ENCODE measurements at places on chromosomes 4 and X.

GRCh38 chr4:139633661-139634060, 32.0 kb upstream of the MGST2 start:
- DNase-seq = no peak

DNA sequence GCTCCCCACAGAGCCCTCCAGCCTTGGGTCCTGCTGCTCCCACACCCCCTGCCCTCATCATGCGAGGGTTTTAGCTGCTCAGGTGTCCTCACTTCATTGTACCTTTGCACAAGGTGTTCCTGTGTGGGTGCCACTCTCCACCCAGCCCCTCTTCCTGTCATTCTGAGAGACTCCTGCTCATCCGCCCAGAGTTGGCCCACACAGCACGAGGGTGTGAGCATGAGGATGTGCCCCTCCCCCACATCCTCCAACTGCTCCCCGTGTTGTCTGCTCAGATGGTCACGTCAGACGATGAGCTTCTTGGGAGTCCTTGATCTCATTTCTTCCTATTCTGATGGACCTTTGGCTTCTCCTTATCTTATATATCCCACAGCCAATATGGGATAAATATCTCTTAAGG, 53.2 kb downstream of the HTT-AS start:
- DNase-seq = no peak

- no peak for DNase-seq
Measured at GRCh38 chr4:73902038-73902637, 32.9 kb downstream of the CXCL1 start.

GRCh38 chr4:136495076-136495475, 1037.2 kb downstream of the PCDH18 start:
- no peak for DNase-seq

DNA sequence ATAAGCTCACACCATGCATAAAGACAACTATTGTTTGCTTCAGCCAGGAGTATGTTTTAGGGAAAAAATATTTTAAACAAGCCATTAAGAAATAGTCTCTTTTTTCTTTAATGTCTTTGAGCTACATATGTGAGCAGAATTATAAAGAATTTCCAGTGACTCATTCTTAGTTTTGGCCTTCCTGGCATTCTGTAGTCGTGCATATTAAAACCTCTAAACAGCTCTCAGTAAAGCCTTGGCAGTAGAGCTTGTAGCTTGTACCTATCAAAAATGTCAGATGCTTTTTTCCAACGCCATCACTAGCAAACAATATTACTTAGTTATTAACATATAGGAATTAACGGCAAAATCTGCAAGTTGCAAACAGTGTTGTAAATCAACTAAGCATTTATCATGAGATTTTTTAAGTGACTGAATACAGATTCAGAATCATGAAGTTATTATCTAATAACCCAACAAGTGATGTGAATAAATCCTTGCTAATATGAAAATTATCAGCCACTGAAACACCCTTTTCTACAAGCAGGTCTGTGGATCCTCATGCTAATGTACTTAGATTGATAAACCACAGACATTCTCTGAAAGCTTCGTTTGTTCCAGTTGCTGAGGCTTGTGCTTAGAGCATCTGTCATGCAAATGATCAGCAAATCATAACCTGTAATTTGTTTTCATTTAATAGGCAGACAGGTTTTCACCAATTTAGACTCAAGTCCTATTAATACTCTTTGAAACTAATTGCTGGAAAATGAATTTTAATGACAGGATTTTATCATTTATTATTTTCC, 412.0 kb upstream of the ATOH1 start:
- DNase-seq = no peak

- no peak for DNase-seq
Measured at GRCh38 chr4:31548823-31549222, 828.7 kb downstream of the PCDH7 start.

DNA sequence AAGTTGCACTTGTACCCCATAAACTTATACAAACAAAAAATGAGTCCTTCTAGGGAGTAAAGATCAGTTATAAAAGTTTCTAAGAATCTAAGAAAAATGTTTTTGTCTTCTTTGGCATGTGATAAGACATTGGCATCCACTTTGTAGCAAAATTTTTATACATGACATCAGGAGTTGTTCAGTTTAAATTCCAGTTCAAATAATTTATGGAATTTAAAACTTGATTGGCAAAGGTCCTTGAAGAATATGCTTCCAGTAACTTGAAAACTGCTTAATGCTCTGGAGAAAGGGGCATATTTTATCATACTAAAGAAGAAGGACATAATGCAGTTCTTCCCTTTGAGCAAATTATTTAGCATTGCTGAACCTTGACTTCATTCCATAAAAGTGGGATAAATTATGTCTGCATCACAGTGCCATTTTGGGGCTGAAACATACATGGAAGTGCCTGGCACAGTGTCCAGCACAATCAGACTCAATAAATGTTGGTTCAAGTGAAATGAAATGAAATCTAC, 163.3 kb upstream of the IL15 start:
- DNase-seq = no peak

DNA sequence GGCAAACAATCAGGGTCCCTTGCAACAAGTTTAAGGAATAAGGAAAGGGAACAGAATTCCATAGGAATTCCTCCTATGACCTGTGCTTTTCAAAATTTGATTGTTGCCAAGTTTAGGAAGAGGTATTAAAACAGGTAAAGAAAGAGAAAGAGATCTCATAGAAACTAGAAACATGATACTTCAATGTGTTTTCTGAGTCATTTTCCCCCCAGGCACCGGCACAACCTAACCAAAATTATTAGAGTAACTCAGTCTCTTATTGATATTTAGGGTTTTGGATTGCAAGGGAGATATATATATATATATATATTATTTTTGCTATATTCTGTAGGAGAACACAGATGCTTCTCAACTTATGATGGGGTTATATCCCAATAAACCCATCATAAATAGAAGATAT, 278.0 kb upstream of the DKK2 start:
- no peak for DNase-seq

DNA sequence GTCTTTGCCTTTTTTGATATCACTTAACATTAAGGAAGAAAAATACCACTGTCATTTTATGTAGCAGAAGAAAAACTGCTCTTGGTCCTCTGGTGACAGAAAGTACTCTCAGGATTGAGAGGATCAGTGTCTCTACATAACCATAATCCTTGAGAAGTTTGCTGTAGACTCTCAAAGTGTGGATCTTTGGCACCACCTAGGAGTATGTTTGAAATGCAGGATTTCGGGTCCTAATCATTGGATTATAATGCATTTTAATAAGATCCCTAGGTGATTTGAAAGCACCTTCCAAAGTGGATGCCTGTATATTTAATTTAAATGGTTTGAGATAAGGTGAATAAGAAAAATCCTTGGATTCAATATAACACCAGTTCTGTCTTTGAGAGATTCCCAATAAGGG, 23.2 kb downstream of the MOB1B start:
- DNase-seq = no peak

GRCh38 chrX:149073479-149073878, 431.6 kb downstream of the IDS start:
- DNase-seq = no peak

DNA sequence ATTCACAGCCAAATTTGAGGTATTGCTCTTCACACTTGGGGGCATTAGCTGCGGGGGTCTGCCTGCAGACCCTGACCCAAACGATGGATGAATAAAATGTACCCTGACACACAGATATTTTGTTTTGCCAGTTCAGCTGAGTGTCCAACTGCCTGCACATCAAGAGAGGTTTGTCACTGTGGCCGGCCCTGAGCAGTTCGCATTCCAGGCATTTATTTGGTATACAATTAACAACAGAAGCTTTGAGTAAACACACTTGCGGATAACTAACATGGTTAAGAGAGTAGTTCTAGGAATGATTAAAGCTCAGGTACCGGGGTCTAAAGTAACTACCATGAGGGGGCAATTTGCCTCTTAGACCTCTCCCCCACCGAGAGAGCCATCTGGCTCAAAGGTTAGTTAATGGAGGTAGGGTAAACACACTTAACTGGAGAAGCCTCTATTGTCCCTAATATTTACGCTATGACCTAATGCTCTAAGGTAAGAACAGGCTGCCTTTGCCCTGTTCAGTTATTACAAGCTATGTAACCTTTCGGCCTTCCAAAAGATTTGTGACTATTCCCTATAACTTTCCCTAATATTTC, 162.0 kb downstream of the SNCA start:
- DNase-seq = no peak

DNA sequence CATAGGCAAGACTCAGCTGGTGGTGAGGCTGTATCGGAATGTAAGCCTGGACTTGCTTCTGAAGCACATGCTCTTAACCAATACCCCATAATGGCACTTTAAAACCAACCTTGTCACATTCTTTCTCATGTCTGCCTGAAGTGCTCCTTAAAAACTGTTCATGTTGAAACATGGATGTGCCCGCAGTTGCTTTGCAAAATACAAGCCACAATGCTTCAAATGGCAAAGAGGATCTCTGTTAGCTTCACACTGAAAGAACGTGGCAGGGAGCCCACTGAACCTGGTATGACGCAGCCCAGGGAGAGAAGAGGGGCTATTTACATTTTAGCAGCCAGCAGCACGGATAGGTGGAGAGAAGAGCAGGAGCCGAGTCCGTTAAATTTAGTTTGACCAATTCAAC, 29.3 kb downstream of the SOD3 start:
- no peak for DNase-seq

GRCh38 chr4:98539299-98539698, 119.1 kb downstream of the TSPAN5 start:
- DNase-seq = no peak

GRCh38 chr4:40202474-40202873, 5.6 kb downstream of the RHOH start:
- DNase-seq = peak; percentile 37

DNA sequence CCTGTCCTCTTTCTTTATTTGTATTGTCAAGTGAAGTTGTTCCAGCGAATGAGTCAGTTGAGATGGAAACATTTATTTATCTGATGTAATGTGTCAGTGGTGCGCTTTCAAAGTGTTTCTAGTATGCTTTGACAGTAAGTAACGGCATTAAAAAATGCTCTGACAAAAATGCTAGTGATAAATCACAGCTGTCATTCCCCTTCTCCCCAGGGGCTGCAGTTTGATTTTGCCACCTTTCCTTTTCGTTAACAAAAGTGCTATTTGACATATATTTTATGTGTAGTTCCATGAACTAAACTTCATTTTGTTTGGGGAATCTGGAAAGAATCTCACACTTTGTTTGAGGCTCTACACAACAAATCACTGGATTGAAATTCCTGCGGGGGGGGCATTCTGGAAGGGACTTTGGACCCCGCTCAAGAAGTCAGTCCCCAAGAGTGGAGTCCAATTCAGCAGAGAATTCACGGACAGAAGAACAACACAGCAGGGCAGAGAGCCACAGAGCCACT, 7.6 kb upstream of the TBC1D19 start:
- no peak for DNase-seq

GRCh38 chrX:103495786-103496185, 23.5 kb downstream of the RAB40A start:
- no peak for DNase-seq

DNA sequence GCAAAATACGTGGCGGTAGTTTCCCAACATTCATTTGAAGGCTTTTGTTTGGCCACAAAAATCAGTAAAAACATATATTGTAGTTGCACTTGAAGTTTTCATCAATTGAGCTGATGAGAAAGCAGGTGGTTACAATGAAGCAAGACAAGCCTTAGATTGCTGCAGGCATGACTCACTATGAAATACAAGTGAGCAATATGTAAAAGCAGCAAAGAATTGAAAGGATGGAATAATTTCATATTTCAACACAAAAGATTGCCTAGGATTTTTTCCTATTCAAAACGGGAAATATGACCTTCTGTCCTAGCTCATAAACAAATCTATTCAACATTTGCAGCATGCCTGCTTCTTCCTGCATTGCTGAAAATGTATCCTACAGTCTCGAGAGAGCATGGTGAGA, 190.9 kb upstream of the BANK1 start:
- DNase-seq = no peak

DNA sequence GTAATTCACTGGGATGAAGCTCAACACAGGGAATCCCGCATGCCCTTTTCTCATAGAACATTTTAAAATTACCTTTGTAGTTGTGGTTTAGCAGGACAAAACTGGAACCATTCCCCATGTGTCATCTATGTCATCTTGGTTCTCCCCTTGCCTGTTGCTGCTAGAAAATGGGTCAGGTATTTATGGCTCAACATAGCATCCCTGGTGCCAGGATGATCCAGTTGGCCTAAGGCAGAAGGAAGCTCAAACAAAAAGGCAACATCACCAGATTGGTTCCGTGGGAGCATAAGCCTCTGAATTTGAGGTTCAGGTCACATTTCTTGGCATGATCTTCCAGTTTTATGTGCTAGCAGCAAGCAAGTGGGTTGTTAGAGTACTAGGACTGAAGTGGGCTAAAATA, 552.6 kb upstream of the BOD1L1 start:
- no peak for DNase-seq
